SHP77 treated with DMSO at 0.1 percent for 48 hours (cell line): ENCODE measurements at places on chromosomes 5 and 9.

- no peak for DNase-seq
These were observed 5.3 kb downstream of the GPR151 start for GRCh38 chr5:146510559-146511125.

GRCh38 chr5:54017580-54017979 lies 292.8 kb downstream of the ARL15 start:
- no peak for DNase-seq

DNA sequence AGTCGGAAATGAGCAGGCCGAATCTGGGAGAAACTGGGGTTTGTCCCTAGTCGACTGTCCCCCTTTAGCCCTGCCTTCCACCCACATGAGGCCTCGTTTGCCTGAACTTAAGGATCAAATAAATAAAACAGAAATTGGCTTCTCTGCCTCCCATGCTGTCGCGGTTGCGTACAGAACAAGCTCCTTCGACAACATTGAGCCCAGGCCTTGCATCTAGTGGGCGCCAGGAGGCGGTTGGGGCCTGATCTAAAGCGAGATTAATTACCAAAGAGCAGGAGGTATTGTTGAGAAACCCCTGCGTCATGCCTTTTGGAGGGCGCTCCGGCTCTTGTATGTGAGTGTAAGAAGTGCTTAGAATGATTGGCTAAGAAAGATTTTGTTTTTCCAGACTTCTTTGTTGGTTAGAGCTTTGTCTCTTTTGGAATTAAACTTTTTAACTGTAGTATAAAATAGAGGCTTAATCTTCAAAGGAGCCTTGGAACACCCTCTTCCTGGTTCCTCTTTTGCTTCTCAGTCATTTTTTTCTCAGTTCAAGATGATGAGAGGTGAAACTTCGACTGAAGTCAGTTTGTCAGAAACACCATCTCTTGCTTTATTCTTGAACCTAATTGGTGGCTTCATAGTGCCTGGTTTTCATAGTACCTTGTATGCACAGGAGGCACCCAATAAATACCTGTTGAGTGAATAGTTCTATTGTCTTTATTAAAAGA lies 828 bp downstream of the ATP6V0E1 start:
- DNase-seq, result peak; percentile 42

DNA sequence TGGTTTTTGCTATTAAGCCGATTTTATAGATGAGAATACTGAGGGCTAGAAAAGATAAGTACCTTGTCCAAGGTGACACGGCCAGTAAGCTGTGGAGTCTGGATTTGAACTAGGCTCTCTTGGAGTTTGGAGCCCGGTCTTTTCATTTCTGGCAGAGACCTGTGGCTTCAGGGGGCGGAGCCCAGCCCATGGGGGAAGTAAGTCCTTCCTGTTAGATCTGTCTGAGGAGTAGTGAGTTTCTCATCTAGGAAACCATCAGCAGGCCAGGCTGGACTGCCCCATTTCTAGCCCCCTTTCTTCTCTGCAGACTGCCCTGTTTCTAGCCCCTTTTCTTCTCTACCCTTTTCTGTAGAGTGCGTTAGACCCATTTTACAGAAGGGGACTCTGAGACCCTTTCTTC lies 521 bp upstream of the PTGS1 start:
- DNase-seq, result no peak

DNA sequence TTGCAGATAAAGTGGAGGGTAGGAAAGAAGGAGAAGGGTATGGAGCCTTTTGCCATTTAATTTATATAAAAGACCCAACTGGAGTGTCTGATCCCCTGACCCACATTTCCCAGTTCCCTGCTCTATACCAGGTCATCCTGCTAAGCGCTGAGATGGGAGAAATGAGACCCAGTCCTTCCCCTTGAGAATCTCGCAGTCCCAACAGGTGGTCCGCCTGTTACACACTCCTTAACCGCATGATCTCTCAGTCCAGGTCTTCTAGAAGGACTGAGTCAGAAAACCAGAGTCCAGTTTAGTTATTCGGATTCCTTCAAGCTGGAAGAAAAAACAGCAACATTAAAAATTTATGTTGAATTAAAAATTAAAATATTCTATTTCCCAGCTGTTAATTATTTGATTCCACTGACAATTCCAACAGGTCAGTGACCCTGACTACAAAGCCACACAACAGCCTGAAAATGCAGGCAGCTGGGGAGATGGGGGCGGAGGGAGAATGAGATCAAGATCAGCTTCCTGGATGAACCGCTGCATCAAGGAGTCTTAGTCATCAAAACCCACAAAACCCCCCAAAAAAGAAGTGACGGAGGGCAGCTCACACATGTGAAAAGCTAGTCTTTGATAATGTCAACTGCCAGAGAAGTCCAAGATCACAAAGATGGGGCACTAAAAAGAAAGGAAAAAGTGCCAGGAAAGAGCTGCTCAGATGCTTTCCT lies 44.0 kb downstream of the GGTA1 start:
- no peak for DNase-seq

- DNase-seq, result no peak
These were observed 598 bp downstream of the PCDHA2 start for GRCh38 chr5:140795259-140795641.

DNA sequence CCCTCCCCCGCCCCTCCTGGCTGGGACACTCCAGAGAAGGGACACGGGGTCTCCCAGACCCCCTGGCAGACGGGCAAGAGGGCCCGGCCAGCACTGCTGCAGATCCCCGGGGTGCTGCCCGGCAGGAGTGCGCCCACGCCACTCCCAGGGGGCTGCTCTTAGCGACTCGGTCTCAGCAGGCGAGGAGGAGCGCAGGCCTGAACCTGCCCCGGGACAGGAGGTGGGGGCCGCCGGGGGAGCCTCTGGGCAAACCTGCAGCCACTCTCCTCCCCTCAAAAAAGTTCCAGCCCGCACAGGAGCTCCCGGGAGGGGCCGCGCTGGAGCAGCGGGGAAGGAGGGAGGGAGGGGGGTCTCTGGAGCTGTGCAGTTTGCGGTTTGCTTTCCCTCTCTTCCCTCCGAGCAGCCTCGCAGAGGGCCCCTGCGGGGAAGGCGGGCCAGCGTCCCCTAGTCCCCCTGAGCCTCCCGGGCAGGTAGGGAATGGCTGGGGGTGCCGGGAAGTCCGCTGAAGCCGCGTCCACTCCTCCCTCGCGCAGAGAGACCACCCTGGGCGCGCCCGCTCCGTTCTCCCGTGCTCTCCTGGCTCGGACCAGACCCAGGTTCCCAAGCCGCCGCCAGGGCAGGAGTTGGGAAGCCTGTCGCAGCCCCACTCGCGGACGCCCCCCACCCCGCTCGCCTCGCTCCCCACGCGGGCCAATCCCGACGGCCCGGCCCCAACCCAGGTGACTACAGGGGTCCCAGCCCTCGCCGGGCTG lies 44.2 kb downstream of the NACC2 start:
- DNase-seq, result no peak

- DNase-seq, result no peak
These were observed 351.0 kb downstream of the PRELID2 start for GRCh38 chr5:145484158-145484557.

GRCh38 chr9:113011911-113012381 lies at the start of gene ZNF883:
ZNF883 (minus strand) TSS chr9:113012192.
- DNase-seq, result no peak

DNA sequence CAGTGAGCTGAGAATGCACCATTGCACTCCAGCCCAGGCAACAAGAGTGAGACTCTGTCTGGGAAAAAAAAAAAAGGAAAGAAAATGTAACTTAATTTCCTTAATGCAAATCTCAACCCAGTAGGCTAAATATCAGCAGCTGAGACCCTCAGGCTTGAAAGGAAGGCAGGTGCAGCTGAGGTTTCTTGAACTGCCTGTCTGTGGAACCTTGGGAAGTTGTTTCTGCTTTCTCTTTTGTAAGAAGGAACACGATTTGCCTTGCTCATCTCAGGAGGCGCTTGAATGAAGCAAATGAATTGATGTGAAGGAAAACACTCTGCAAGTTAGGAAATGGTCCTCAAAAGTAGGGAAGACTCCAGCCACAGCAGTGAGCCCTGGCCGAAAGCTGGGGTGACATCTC lies 143.3 kb downstream of the IRX1 start:
- no peak for DNase-seq

DNA sequence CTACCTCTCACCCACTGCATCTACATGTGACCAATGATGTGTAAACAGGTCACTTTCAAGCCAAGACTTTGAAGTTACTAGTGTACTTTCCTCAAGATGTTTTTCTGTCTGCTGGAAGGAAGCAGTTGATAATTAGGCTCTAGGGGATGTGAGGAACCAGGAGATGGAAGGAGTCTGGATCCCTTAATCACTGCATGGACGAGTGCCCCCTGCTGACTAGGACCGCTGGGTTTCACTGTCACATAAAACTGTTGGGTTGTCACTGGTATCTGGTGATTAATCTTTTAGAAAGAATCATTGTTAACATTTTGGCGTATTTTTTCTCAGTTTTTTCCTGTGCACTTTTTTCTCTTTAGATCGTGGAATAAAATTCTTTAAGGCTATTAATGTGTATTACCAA lies 79.5 kb downstream of the SREK1 start:
- DNase-seq, result peak; percentile 20

- no peak for DNase-seq
These were observed 411.6 kb downstream of the BNC2 start for GRCh38 chr9:16458696-16459420.

GRCh38 chr5:80686757-80687156 lies 32.0 kb upstream of the DHFR start:
- DNase-seq, result no peak

DNA sequence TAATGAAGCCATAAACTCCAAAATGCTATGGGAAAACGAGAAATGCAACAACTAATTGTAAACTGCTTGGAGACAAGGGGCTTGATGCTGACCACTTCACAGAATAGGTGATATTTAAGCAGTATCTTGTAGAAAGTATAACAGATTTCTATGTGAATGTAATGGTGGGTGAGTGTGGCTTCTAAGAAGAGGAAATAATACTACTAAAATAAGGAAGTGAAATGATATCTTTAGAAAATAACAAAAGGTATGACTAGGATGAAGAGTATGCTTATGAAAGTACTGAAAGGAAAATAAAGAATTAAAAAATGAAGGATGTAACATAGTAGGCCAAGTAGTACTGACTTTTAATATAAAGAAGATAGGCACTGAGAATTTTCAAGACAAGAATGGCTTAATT lies 94.2 kb downstream of the AGTPBP1 start:
- DNase-seq, result no peak

DNA sequence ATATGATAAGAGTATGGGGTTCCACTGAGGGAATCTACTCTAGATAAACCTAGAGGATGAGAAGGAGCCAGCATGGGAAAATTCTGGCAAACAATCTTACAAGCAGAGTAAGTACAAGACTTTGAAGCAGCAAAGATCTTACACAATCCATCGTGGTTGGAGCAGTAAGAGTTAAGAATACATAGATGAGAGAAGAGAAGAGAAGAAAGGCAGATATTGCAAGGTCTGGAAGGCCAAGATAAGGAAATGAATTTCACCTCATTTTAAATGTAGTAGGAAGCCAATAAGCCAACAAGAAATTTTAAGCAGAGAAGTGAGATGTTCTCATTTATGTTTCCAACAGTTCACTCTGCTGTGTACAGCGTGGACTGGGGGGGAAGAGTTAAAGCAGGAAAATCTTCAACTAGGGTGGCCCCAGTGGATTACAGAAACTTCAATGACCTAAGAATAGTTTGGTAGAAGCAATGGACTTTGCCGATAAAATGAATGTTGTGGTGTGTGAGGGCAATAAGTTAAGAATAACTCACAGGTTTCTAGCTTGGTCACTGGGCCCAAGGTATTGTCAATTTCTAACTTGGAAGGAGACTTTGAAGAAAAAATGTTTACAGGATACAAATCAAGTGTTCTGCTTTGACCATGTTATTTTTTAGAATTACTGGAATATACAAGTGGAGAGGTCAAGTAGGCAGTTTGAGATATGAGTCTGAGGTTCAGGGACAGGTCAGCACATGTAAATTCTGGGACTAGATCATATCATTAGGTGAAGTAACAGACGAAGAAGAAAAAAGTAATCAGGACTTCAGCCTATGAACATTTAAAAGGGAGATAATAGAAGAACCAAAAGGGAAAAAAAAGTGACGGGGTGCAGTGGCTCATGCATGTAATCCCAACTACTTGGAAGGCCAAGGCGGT lies 12.1 kb upstream of the ISOC1 start:
- no peak for DNase-seq

DNA sequence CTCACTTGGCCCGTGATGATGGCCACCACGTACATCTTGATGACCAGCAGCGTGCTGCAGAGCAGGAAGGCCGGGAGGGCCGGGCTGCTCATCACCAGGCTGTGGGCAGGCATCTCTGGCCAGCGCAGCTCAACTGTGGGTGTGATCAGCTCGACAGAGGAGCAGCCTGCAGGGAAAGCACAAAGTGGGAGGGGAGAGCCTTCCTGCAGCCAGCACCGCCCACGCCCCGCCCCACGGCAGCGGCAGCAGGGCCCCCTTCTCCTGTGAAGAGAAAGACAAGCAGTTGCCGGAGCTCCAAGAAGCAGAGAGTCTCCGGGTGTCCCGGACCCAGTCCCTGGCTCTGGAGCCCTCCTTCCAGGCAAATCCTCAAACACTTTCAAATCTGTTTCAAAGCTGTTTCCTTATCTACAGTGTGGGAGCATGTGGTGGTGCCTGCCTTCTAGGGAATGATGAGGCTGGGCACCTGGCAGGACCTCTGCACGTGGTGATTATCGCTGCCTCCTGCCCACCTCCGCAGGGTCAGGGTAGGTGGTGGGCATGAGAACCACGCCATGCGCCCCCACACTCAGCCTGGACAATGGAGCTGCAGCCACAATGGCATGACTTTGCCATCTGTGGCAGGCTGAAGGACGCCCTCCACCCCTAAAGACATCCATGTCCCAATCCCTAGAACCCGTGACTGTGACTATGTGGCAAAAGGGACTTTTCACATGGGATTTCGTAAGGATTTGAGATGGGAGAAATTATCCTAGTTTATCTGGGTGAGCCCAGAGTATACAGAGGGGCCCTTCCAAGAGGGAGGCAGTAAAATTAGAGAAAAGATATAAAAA lies at the start of gene PTGES:
Gene PTGES (minus strand): TSS at position 143 of the 830 bp plus-strand sequence. CDS start 30 bp downstream, at position 113.
- no peak for DNase-seq

DNA sequence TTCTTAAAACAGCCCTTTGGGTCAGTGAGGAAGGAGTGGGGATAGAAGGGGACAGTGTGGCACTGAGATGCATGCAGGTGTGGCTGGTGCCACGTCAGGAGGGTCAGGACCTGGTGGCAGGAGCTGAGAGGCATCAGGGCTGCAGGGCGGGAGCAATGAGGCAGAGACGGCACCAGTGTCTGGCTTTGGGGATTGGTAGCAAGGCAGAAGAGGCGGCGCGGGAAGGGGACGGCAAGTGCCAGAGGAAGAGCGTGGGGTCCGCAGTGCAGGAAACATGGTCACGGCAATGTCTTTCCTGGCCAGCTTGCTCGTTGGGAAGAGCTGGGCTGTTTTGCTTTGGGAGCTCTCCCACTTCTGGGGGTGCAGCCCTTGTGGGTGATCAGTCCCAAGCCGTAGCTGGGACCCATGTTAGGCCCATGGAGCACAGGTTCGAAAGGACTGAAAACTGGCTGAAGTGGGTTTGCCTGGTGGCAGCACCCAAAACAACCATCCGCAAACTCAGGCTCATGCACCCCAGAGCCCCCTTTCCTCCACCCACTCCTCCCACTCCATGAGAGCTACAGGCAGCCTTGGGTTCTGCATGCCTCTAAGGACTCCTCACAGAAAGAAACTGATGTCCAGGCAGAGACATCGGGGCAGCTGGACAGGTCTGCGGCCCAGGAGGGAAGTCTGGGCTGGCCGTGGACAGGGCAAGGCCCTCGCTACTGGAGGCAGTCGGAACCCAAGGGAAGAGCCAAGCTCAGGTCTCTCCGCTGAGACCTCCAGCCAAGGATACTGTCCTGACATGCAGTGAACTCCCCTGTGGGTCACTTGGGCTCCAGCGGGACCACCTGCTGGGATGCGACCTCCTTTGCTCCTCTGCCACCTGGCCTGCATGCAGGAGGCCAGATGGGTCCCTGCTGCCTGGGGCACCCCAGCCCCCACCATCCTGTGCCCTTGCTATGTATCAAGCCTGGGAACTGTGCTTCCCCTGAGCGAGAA lies 104.4 kb downstream of the ZNF354C start:
- no peak for DNase-seq

GRCh38 chr5:218457-219291 lies 554 bp downstream of the SDHA start:
- DNase-seq, result peak; percentile 5
